ENCODE measurements at places on chromosomes 2 and 18.

DNA sequence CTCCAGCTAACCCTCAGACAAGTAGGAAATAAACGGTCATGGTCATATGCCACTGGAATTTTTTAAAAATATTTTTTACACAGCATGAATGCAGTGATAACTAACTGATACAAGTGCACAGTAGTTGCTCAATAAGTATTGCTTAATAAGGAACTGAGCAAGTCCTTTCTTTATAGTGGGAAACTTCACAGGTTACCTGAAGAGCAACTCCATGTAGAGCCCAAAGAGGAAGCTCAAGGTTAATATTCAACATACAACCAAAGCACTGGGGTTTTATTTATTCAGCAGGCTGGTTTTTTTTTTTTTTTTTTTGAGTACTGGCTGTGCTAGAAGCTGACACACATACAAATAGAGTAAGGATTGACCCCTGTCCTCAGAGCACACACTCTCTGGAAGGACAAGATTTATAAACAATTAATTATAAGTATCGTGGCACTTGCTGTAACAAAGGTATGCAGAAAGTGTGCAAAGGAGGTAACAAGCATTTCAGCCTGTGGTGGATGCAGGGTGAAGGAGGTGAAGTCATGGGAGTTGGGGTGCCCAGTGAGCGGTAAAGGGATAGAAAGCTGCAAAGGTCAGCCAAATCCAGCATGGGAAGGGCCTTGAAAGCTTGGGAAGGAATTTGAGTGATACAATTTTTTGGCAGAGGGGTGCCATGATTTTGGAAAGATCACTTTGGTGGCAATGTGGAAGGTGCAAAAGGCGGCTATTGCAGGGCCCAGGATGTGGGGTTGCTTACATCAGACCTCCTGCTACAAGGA lies 52.7 kb downstream of the ATOH8 start:
- no peak for DNase-seq

DNA sequence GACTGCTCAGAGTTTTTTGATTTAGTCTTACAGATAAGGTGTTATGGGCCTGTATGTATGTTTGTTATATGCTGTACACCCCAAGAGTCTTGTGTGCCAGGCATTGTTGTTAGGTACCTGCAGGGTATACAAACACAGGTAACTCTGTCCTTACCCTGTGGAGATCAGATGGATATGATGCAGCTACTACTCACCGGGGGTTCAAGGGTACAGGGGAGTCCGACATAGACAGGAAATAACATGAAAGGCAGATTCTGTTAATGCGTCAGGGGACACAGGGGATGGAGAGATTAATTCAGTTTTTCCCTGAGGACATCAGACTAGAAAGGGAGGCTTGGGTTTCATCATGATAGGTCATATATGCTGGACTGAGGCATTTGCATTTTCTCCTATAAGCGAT lies 31.3 kb downstream of the TRAK2 start:
- DNase-seq: no peak

GRCh38 chr2:68911709-68912108 lies 40.5 kb upstream of the BMP10 start:
- DNase-seq: no peak

GRCh38 chr18:38307914-38308313 lies 742.3 kb upstream of the CELF4 start:
- no peak for DNase-seq

- DNase-seq: no peak
These were observed 274.6 kb downstream of the AFF3 start for GRCh38 chr2:99867770-99868169.

DNA sequence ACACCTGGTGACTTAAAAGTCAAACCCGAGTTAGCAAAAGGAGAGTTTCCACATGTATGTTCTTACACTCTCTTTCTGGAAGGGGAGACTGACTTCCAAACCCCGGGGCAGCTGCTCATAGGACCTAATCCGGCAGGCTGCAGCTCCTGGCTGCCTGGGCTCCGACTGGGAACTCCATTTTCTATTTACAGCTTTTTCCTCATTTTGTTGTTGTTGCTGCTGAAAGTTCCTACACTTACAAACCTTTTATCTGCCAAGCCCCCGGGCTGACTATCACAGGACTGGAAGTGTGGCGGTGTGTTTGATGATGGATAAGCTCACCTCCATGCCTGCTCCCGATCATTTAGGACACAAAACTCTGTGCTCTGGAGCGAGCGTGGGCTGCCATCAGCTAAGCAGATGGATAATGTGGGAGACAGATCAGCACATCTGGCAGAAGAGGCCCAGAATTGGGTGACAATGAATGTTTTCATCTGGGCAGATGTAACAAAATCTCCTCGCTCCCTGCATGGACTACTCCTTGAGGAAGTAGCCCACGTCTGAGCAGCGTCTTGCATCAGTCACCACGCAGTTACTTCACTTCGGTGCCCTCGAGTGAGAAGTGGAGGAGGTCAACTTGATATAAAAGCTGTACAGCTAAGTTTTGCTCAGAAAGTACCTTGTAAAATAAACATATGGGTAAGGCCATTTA lies 114.4 kb upstream of the COPS8 start:
- DNase-seq: no peak

- no peak for DNase-seq
These were observed 62.7 kb downstream of the ZCCHC2 start for GRCh38 chr18:62585274-62586150.

DNA sequence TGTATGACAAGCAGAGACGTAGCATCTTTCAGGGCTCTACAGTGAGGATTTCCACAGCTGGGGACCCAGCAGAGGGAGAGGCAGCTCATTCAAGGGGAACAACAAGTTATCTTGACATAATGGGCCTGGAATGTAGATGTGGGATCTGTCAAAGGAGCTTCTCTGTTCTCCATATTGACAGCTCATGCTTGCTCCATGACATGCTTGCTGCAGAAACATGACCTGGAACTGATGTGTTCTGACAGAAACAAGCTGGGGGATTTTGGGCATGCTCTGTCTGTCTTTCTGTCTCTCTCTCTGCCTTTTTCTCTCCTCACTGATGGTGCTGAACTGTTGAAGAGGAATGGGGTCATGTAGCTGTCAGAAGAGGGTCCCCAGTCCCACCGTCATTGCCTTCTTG lies 79.6 kb downstream of the MMADHC start:
- no peak for DNase-seq

GRCh38 chr2:140422759-140423158 lies 1642.6 kb upstream of the NXPH2 start:
- DNase-seq: no peak

DNA sequence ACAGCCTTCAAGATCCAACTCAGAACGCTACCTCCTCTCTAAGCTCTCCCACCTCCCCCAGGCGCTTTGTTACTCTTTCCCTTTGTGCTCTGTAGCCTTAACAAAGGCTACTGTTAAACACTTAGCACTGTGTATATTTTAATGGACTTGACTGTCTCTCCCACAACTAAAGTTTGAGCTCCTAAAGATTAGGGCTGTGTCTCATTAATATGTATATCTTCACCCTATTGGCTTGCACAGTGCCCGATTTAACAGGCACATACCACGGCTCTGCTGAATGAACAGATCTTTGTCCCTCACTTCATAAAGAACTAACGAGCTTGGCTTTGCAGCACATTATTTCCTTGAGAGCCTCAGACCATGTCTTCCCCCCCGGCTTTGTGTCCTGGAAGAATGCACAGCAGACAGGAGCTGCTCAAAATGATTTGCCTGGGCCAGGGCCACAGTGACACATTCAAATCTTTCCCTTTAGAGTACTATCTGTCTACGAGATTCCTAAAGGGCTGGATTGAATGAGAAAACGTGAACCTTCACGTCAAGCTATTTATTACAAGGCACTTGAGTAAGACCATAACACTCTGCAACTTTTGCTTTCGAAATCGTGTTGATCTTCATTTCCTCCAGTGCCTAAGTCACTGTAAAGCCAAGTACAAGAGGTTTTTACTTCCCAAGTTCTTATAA lies 22.1 kb downstream of the ABHD3 start:
- no peak for DNase-seq

GRCh38 chr2:174749793-174750192 lies 14.5 kb downstream of the CHRNA1 start:
- no peak for DNase-seq

GRCh38 chr2:197964720-197965119 lies 160.3 kb downstream of the PLCL1 start:
- DNase-seq: no peak

GRCh38 chr18:76754351-76754750 lies 68.0 kb upstream of the ZNF236 start:
- no peak for DNase-seq

GRCh38 chr2:58107803-58108710 lies 61.5 kb downstream of the VRK2 start:
- no peak for DNase-seq

DNA sequence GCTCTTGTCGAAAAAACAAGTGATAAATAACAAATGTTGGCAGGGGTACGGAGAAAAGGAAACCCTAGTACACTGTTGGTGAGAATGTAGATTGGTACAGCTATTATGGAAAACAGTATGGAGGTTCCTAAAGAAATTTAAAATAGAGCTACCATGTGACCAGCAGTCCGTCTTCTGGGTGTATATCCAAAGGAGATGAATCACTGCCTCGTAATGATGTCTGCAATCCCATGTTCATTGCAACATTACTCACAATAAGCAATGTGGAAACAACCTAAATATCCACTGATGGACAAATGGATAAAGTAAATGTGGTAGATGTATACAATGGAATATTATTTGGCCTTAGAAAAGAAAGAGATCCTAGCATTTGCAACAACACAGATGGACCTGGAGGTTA lies 50.6 kb downstream of the SLC16A14 start:
- no peak for DNase-seq

DNA sequence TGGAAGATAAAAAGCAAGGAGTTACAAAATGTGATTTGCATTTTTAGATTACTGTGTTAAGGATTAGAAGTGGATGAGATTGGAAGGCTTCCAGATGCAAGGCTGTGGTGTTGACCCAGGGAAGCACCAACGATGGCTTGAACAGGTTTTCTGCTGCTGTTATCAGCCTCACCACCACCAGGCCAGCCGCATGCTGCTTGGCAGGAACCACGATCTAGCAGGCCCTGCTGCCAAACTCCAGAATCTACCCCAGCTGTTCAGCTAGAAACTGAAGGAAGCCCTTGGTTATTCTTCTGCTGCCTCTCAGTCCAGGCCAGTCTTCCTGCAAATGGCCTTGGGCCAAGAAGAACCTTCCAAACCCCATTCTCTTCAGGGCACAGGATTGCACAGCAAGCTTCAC lies 133.9 kb downstream of the MTCL1 start:
- DNase-seq: no peak
